ENCODE measurements at places on chromosomes 7 and 10. TPM values are rescaled to one million over a fixed set of nuclear protein-coding genes. Genes with fewer than 3 reads are reported as not detected.

GRCh38 chr10:24039897-24040296 lies 169.0 kb upstream of the KIAA1217 start:
- DNase-seq = no peak

DNA sequence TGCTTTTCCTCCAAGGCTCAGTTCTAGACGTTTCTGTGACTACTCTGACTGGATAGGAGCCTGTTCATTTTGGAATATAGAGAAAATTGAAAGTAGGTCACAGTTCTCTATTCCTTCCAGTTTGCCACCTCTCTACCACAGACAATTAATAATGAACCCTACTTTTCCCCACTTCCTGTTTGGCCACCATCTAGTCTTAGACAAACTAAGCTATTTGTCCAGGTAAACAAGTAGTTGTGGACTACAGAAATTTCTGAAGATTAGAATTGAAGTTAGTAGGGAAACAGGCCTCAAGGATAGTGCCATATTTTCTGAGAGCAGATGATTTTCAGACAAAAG lies 87.0 kb downstream of the AUTS2 start:
- DNase-seq = no peak

DNA sequence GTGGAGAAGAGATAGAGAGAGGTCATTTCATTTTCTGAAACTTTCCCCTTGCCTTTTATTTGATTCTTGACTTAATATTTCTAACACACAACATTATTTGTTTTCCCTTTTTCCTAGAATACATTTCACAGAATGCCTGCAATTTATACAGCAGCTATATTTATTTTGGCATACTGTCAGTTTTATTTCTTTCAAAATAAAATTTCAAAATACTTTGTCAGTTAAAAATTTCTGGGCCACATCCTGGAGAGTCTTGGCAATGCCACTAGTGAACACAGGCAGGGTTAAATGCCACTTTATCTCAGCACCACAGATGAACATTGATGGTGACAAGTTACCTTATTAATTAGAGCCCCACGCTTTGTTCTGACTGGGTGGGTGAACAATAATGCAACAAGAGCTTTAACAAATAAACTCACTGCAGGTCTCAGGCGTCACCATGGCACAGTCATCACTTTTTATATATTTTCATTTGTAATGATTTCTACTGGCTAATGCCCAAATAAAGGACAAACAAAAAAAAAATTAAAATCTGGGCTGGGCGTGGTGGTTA lies 494.0 kb downstream of the KIF20B start:
- DNase-seq = peak; percentile 33

GRCh38 chr7:80634505-80634904 lies 3.9 kb upstream of the CD36 start:
- peak; percentile 17 for DNase-seq

- DNase-seq = no peak
These were observed 22.6 kb downstream of the PFKFB3 start for GRCh38 chr10:6225263-6225814.

Gene SEMA3D
- 10.3 TPM for total RNA-seq

Gene SPOCK2
- total RNA-seq = 0.67 TPM

DNA sequence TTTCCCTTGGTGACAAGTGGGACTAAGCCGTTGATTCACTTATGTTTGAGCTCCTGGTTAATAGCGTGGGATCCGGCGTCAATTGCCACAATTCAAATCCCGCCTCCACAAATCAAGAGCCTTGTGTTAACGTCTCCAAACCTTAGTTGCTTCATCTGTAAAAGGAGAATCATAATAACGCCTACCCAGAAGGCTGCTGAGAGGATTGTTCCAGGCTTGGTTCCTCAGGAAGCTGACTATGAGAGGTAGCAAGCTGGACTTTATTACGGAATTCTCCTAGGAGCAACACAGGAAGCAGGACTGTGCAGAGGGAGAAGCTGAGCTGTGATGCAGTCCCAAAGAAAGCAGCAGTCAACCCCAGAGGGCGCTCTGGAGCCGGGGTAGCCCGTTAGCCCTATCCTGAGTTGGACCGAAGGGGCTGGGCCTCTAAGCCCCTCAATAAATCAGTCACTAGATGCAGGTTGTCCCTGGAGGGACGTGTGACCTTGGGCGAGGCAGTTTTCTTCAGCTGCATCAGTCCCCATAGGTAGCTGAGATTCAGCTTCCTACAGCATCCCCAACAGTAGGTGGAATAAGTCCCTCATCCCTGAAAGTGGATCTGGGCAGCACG lies 6.9 kb upstream of the BAG3 start:
- DNase-seq = no peak

Gene GARS1
- 206 TPM for total RNA-seq

Gene SPDYE16
- total RNA-seq = 0.22 TPM

- DNase-seq = no peak
These were observed 261.4 kb downstream of the BAMBI start for GRCh38 chr10:28938745-28939144.

DNA sequence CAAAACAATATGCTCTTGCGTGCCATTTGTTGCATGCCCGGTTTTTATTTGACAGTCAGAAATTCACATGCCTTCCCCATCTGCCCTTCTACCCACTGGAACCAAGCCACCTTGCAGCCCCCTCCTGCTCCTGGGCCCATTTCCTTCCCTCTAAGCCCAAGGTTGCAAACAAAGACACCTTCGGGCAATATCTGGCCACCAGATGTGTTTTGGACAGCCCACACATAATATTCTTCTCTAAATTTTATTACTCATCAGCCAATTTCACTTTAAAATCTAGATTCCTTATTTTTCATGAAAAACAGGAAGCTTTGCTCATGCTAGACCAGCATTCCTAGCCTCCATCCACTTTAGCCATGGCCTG lies 18.2 kb upstream of the C10orf105 start:
- no peak for DNase-seq

Gene GIMAP8
- 67.5 TPM for total RNA-seq

DNA sequence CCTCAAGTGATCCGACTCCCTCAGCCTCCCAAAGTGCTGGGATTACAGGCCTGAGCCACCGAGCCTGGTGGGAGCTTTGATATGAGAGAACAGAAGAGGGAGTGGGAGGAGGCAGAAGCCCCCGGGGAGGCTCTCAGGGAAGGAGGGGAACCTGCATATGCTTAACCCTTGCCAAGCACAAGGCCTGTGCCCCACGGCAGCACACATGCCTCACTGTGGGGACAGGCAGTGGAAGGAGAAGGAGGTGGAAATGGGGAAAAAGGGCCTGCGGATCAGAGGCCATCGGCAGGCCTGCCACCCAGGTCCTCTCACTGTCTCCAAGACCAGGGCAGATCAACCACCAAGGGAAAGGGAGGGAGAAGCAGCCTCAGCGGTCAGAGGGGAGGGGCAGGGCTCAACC lies 7.2 kb upstream of the GRID1 start:
- no peak for DNase-seq

DNA sequence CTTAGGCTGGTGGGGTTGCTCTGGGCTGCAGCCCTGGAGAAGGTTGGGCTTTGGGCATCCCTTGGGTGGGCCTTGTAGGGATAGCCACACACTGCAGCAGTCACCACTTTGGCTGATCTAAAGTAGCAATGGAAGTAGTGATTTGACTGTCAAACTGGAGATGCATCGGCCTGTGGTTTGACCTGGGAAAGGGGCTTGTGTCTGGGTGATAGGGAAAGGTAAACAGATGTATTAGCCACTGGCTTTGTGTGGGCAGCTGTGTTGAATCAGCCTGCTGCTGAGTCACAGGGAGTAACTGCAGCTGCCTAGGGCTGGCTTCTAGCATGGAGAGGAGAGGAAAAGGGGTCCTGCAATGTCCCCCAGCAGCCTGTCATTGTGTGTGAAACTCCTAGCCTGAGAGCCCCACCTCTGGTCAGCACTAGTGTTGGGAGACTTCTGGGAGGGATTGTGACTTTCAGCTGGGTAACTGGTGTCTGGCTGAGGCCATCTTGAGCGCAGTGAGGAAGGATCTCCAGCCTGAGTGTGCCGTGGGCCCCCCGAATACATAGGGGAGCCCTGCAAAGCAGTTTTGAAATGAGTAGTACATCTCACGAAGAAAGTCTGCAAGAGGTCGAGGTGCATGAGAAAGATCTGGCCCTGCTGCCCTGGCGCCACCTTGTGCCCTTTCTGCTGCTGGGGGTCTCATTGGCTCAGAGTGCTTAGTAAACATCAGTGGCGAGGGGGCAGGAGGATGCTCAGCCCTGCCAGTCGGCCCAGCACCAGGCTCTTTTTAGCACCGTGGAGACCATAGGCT lies 117.3 kb downstream of the FANK1 start:
- peak; percentile 54 for DNase-seq

GRCh38 chr10:119283818-119284217 lies 76.4 kb downstream of the GRK5 start:
- DNase-seq = no peak

Gene FAM13C
- total RNA-seq = not detected

- no peak for DNase-seq
These were observed 81.8 kb upstream of the GPR26 start for GRCh38 chr10:123584419-123584775.

Gene IFIT1B
- not detected for total RNA-seq

- DNase-seq = no peak
These were observed 84.9 kb downstream of the C10orf105 start for GRCh38 chr10:71634531-71635164.

Gene CAMK1D
- 1.1 TPM for total RNA-seq

GRCh38 chr10:74871595-74872382 lies 45.4 kb downstream of the KAT6B start:
- DNase-seq = no peak

Gene NME8
- total RNA-seq = not detected

DNA sequence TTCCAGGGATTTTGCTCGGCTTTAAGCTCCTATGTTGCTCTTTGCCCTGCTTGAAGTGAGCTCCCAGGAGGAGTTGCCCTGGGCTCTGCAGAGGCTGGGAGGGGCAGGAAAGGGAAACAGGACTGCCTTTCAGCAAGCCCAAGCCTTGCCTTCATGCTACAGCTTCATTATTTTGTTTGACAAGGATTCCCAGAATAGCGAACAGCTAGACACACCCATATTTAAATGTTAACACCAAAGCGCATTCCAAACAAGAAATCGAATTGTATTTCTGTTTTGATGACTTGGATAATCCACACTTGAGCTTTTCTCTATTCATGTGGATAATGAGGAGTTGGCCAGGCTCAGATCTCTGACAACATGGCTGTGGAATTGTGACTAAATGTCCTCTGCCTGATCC lies 6.3 kb downstream of the KIAA1217 start:
- no peak for DNase-seq

- no peak for DNase-seq
These were observed 37.8 kb downstream of the DIP2C start for GRCh38 chr10:651692-652091.

DNA sequence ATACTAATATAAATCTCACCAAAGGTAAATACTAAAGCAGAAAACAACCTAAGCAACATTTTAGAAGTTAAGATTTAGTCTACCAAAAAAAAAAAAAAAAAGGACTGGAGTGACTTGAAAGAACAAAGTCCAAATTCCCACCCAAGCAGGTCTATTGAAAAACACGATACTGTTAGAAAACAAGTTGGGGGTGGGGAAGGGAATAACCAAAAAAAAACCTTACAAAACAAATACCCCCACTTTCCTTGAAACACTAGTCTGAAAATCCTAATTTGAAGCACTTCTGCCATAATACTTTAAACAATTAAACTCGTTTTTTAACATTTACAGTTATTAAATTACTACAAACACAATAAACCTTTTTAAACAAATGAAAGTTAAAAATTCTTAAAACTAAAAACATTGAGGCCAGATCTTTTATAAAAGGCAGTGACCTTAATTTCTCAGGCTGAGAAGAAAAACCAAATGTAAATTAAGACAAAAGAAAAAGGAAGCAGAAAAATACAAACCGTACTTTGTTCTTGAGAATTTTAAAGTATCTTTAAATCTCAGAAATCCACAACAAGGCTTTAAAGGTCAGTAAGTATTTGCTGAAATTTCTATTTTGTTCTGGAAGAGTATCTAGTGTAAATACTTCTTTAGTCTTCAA lies 135.1 kb downstream of the NRBF2 start:
- DNase-seq = no peak

GRCh38 chr7:108294595-108294994 lies 161.6 kb downstream of the NRCAM start:
- peak; percentile 81 for DNase-seq

Gene SPDYE2
- total RNA-seq = not detected

DNA sequence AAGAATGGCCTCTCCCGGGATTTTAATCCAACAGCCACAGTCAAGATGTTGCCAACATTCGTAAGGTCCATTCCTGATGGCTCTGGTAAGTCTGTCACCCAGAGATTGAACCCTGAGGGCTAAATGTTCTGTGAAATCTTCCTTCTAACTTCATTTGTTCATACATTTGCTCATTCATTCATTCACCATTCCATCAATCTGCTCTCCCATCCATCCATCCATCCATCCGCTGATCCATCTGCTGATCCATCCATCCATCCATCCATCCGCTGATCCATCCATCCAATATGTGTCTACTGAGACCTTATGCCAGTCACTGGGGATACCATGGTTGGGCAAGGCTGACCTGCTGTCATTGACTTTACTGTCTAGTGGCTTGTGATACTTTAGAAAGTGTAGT lies 65.6 kb downstream of the HK1 start:
- no peak for DNase-seq

DNA sequence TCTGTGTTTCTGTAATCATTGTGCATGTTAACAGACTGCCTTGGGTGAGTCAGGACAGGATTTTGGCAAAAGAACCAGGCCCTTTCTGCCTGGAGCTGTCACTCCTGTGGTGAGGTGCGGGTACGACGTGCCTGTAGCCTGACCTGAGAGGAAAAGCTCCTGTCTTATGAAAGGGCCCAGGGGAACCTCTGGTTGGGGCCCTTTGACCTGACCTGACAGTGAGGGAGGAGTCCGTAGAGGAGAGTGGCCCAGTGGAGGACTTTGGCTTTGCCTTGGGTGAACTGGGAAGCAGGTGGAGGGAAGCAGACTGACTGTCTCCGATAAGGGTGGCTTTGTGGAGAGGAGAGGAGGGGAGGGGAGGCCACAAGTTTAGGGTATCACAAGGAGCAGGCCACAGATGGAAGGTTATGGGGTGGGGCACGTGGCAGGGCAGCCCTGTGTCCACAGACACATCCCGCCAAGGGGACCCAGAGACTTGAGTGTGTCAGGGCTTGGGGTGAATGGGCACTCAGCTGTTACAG lies 6.9 kb downstream of the PFKP start:
- DNase-seq = no peak

- no peak for DNase-seq
These were observed 112.0 kb upstream of the CHST15 start for GRCh38 chr10:124205432-124205831.

Gene CALY
- not detected for total RNA-seq

Measured in endothelial cell of umbilical vein (primary cell).